ENCODE measurements at places on chromosomes 1 and 21.

DNA sequence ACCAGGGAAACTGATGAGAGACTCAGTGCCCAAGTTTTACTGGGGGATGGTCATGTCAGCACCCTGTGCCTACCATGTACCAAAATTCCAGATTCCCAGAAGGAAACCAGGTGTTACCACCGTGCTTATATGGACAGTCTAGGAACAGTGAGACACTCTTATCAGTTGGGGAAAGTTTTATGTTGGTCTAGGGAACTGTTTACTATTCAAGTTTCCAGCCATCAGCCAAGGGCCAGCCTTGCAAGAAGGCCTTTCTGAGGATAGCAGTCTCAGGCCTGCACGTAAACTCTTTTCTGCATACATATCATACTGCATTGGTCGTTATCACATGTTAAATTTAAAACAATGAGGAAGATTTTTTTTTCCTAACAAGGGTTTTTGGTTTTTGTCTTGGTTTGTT lies 12.6 kb downstream of the TMEM269 start:
- DNase-seq = no peak

DNA sequence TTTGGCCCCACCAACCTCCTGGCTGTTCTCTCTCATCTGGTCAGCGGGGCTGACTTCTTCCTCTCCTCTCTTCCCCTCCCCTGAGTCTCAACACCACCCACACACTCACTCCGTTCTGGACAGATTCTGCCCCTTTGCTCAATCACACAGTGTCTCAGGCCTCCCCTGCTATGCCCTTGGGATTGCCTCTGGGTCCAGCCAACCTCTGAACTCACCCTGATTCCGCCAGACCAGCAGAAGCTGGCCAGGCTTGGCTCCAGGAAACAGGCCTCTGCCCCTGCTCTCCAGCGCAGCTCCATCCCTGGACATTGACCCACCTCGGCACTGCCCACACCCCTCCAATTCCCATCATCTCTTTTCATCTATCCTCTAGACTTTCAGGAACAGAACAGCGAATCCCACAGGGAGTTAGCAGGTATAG lies 22.1 kb downstream of the AHDC1 start:
- no peak for DNase-seq

DNA sequence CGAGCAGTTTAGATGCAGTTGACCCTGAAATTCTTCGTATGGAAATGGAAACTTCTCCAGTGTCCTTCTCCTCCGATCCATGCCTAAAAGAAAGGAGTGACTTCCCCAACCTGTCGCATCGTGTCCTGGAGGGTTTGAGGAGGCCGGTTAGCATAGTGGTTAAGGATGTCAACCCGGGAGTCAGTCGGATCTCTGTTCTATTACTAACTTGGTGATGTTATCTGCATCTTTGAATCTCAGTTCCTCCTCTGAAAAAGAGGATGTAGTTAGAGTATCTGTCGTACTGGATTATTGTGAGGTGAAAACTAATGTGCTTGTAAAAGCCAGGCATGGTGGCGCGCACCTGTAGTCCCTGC lies 684 bp downstream of the ZBTB8B start:
- no peak for DNase-seq

GRCh38 chr21:24939291-24939690 lies 668.0 kb downstream of the MRPL39 start:
- DNase-seq = no peak

DNA sequence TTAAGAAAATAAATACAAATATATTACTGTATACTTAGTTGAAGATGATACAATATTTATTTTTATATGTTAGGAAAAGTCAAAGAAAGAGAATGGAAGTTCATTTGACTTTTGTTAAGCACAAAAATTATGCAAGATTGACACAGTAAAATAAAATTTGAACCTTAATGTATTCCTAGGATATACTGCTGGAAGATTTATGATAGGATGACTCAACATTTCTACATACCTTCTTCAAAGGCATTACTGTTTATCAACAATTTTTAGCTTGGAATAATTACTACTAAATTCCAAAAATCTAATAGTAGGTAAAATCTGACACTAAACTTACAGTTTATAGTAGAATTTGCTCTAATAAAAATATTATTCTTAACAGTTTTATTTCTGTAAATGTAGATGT lies 257.3 kb upstream of the ADAMTS5 start:
- DNase-seq = no peak

DNA sequence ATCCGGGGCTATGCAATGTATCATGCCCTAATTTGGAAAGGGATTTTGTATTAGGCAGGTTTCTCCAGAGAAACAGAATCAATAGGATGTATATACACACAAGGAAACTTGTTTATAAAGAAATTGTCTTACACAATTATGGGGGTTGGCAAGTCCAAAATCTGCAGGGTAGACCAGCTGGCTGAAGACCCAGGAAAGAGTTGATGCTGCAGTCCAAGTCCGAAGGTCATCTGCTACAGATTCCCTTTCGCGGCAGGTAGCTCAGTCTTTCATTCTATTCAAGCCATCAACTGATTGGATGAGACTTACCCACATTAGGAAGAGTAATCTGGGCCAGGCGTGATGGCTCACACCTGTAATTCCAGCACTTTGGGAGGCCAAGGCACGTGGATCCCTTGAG lies 54.6 kb upstream of the CXADR start:
- DNase-seq = no peak

DNA sequence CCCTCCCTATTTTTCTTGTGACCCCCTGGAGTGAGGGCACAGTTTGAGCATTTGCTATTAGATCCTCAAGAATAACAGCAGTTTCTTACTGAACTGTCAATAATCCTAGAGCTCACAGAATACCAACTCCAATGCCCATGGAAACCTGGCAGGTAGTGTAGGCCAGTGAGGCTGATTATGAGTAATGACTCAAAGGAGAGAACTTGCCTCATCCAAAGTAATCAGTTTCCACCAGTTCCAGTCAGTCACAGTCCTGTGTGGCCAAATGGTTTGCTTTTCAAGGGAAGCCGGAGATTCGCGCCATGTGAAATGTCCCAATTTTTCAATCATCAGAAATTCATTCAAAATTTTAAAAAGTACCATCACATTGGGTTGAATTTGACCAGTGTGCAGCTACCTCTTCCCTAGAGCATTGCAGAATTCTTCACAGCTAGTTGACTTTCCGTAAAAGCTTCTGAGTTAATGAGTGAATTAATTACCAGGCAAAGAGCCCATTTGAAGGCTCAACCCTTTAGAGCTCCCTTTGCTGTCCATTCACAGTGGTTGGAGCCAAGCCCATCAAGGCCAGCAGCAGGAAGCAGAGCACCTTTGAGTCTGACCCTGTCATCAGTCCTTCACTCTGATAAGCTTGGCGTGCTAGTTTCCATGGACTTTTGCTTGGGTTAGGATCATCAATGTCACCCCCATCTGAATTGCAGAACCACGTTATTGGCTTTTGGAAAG lies 170.3 kb downstream of the KAZN start:
- no peak for DNase-seq

DNA sequence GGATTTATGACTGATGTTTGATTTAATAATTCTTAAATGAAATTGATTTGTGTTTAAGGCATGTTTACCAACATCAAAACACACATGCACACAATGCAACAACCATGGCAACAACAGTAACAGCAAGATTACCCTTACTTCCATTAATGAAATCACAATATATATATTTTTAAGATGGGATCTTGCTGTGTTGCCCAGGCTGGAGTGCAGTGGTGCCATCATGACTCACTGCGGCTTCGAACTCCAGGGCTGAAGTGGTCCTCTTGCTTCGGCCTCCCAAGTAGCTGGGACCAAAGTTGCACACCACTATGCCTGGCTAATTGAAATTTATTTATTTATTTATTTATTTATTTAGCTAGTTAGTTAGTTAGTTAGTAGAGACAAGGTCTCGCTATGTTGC lies 27.7 kb downstream of the NEK7 start:
- no peak for DNase-seq

DNA sequence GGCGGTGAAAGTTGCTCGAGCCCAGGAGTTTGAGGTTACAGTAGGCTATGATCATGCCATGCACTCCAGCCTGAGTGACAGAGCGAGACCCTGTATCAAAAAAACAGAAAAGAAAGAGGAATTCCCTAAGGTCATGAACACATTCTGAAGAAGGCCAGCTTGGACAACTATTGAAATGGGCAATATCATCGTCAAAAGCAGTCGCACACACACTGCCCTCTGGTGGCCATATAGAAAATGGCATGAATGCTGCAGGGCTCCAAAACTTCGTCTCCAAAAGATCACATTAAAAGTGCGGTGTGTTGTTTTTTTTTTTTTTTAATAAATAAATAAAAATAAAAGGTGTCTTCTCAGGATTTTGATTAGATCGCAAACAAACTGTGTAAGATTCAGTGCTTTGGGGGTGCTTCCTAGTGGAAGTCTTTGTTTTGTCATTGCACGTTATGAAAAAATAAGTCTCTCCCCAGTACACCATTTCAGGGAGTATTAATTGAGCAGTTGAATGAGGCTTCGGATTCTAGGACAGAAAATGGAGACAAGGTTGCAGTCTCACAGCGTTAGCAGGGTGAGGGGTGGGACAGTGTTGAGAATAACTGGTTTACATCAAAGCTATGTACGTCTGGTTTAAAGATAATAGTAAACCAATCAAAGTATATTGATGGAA lies 87.5 kb upstream of the FMN2 start:
- DNase-seq = no peak

DNA sequence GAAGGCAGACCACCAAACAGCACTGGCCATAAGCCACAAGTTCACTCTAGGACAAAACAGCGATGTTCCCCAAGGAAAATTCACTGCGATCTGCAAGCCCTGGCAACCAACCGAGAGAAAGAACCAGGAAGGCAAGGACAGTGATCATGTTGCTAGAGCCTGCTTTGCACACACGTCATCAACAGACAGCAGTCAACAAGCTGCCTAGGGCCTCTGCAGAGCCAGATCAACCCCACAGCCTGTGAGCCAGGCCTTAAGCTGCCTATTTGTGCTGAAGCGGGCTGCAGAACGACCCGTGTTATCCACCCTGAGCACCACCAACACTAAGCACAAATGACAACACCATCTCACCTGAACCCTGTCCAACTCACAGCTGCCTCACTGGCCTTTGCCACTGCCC lies 6.2 kb upstream of the YRDC start:
- DNase-seq = no peak

DNA sequence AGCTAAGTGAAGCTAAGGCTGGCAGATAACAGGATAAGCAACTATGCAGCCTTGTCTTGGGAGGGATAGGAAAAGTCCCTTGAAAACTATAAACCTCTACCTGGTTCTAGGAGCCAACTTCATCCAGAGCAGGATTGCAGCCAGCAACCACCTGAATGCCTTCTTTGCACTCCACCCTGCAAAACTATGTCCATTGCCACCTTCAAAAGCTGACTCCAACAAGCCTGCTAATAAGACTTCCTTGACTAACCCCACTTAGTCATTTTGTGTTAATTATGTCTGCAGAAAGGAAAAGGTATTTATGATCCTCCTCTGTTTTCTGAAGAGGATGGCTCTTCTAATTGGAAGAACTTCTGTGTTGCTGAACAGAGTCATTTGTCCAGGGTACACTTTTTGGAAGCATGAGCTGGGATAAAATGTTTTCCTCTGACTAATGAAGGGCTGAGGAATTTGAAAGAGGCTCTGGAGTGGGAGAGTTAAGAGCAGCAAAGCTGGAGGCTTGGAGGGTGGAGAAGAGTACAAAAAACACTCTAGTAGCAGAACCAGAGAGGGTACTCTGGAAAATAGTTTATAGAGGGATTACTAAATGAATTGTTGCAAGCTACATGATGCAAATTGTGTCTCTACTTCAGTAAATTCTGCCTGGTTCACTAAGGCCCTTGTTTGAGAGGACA lies 9.6 kb upstream of the RIMKLA start:
- DNase-seq = no peak

DNA sequence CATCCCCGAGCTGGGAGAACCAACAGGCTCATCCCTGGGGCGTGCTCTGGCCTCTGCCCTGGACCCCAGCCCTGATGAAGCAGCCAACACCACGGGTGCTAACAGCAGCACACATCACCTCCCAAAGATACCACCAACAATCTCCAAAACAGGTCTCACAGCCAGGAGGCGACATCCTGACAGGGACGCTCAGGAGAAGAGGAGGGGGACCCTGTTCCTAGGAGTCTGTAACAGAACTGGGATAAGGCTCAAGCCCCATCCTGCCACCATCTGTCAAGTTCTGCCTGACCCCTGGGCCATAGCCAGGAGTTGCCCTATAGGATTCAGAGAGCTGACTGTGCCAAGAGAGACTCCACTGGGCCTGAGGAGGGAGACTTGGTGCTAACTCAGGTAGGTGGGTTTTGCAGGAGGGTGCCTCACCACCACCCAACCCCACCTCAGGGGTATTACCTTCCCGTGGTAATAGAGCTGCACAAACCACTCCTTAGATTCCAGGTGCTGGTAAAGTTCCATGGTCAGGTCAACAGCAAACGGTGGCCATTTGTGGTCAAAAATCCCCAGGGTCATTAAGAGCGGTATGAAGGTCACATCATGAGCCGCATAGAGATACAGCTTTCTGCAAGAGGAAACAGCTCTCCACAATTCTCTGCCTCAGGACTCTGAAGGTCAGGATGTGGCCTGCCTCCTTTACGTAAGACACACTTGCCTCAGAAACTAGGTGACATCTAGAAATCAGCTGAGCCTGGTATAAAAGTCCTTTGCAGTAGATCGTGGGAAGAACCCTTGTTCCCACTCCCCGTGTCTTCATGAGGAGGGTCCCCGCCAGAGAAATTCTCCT lies 22.3 kb downstream of the ACP6 start:
- DNase-seq = no peak
